ENCODE measurements at places on chromosomes 1 and 21. TPM values are rescaled to one million over a fixed set of nuclear protein-coding genes. Genes with fewer than 3 reads are reported as not detected.

TLR5 gene
- total RNA-seq: 0.13 TPM

ADAM30 gene
- not detected for total RNA-seq

TSPEAR gene
- total RNA-seq: not detected

ADAMTS5 gene
- total RNA-seq: not detected

UTS2 gene
- not detected for total RNA-seq

CLCA1 gene
- not detected for total RNA-seq

HIVEP3 gene
- 3.8 TPM for total RNA-seq

USH2A gene
- total RNA-seq: not detected

STRIP1 gene
- total RNA-seq: 11.4 TPM

SPATC1L gene
- 0.62 TPM for total RNA-seq

GUCA2A gene
- total RNA-seq: not detected

AKR7A3 gene
- total RNA-seq: 0.15 TPM

RIPK4 gene
- 18.9 TPM for total RNA-seq

CR2 gene
- not detected for total RNA-seq

C1orf226 gene
- total RNA-seq: 0.84 TPM

DUSP23 gene
- total RNA-seq: 87.3 TPM

FCAMR gene
- not detected for total RNA-seq

SLC2A5 gene
- 0.77 TPM for total RNA-seq

PEX11B gene
- total RNA-seq: 38.2 TPM

SHISAL2A gene
- 0.46 TPM for total RNA-seq

KLHDC9 gene
- 2.1 TPM for total RNA-seq

NFASC gene
- 1.1 TPM for total RNA-seq

COP1 gene
- 26.6 TPM for total RNA-seq

MEX3A gene
- 1.7 TPM for total RNA-seq

C1orf94 gene
- 0.06 TPM for total RNA-seq

OBSCN gene
- 6.1 TPM for total RNA-seq

Measured in A549 treated with AZD2906 at 1 μM for 4 hours (cell line).